Fibroblast of skin of abdomen (primary cell): ENCODE measurements at places on chromosomes 7 and 10.

DNA sequence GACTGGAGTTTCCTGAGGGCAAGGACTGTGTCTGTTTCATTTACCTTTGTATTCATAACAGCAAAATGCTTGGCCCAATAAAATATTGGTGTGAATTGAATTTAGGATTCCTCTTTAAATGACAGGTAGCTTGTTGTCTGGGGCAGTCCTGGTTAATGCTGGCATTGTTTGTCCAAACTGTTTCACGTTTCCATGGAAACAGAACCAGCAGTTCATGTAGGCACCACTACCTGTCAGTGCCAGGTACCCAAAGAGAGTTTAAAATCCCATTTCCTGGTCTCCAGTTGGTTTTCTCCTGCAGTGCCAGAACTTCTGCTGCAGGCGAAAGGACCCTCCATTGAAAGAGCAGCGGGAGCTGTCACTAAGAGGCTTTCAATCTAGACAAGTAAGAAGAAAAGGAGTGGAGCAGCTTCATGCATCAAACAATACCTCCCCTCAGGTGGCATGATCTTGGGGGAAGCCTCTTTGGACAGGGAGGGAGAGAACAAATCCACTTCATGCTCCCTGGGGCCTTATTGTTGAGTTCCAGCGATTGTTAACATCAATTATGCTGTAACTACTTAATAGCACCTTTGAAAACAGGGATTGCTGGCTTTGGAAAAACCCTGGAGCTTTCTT lies 109.6 kb downstream of the KIF20B start:
- DNase-seq = no peak

GRCh38 chr10:77635402-77636227 lies 2.0 kb downstream of the KCNMA1 start:
- DNase-seq = no peak

GRCh38 chr10:8498881-8499280 lies 444.4 kb downstream of the GATA3 start:
- no peak for DNase-seq

- DNase-seq = peak; percentile 41
These were observed 88.1 kb upstream of the DDC start for GRCh38 chr7:50653126-50653864.

DNA sequence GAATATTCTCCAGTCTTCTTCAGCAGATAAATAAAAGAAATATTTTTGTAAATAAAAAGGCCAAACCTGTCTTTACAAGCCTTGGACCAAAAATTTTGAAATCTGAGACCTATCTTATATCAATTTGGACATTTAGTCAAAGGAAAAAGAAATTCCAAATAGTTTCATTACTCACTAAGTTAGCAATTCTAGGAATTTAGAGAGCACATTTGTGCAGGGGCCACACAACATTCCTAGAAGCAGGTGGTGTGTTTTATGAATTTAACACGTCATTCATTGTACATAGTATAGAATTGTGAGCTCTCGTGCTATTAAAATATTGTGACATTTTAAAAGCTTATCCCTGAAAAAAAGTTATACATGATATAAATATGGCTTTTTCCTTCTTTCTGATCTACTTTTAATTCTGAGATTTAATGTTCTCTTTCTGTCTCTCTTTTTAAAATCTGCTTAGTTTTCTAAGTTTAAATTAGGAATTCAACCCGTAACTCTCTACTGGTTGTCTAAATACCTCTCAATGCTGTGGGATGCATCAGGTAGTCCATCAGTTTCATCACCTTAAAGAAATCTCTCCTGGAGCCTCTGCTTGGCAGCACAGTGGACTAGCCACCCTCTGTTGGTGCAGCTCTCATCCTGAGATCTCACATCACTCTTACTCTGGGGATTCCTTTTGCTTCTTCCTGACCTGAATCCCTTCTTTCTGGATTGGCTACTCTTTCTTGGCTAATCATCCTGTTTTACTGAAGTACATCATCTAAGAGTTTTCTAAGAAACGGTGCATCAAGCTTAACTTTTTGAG lies 124.5 kb downstream of the SEMA3E start:
- DNase-seq = peak; percentile 53

DNA sequence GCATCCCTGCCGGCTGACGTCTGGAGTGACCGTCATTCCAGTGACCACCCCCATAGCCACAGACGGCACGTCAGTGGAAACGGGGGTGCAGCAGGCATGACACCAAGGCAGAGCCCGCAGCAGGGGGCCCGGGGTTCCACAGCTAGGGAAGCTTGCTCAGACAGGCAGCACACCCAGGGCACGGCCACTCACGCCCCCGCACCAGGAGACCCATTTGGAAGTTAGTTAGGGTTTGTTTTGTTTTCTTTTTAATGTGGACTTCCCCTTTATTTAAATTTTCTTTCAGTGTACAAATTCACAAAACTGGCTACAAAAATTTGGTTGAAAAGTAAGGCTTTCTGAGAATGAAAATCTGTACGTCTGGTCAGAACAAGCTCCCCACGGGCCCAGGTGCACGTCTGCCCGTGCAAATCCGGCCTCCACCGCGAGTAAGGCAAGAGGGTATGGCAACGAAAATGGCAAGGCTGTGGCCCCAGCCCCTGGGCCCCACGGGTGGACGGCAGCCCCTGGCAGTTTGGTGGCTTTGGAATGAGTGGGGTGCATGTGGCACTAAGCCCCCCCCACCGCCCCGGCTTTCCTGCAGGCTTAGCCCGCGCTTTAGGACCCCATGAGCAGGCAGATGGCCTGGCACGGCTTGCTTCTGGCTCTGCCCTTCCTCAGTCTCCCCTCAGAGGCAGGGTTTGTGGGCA lies 124.2 kb downstream of the FAM53B start:
- DNase-seq = no peak

GRCh38 chr7:19648791-19649190 lies 60.0 kb downstream of the POLR1F start:
- DNase-seq = no peak

GRCh38 chr7:134710854-134711624 lies 64.4 kb downstream of the BPGM start:
- peak; percentile 55 for DNase-seq

DNA sequence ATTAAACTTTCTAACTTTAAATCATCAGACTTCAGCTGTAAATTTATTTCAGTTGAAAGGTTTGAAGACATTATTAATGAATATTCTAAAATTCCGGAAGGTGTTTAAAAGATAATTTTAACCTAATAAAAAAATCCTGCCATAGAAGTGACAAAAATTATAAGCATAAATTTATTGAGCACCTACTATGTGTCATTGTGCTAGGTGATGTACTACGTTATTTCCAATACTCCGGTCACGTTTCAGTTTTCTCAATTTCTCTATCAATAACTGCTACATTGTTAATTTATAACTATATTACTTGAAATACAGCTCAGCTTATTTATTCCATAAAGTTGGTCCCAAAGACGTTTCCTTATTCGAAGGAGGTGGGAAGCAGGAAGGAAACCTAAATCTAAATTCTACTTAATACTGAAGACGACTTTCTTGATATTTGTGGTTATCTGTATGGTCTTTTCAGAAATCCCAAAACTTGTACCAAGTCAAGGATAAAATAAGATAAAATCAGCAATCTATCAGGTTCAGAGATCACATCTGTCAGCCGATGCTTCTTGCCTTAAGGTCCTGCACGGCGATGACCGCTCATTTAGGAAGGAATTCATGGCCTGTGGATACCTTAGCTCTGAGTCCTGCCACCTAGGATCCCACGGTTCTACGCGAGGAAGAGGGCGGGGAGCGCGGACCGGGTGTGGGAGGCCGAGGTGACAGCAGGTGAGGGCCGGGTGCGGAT lies 1.2 kb upstream of the ZEB1 start:
- DNase-seq = no peak

GRCh38 chr7:22895828-22896165 lies 73.1 kb upstream of the TOMM7 start:
- no peak for DNase-seq

DNA sequence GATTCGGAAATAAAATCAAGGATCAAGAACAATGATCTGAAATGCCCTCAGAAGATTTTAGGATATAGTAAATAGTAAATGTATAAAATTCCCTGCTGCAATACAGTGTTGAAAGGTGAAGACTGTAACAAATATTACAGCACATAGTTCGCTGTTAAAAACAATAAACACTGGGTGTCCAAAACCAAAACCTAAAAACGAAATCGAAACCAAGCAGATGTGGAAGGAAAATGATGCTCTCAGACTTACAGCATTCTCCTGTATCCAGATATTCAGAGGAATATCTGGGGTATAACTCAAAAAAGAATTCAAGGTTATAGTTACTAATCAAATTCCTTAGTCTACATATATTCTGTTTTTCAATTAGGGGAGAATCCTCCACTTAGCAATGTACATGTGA lies 708.1 kb upstream of the PCDH15 start:
- no peak for DNase-seq

DNA sequence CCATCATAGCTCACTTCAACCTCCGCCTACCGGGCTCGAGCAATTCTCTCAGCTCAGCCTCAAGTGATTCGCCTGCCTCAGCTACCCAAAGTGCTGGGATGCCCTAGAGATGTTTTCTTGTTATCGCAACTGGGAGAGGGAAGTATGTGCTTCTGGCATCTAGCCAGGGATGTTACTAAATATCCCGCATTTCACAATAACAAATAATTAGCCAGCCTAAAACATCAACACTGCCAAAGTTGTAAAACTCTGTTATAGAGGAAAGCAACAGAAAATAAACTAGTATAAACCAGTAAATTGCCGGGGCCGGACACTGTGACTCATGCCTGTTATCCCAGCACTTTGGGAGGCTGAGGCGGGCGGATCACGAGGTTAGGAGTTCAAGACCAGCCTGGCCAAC lies 7.2 kb downstream of the INA start:
- DNase-seq = no peak

- DNase-seq = peak; percentile 87
These were observed 313.3 kb downstream of the FRMD4A start for GRCh38 chr10:14017467-14017866.

- DNase-seq = no peak
These were observed 139.4 kb downstream of the CCDC71L start for GRCh38 chr7:106521541-106521940.

GRCh38 chr10:12844811-12845483 lies 156.6 kb downstream of the CCDC3 start:
- peak; percentile 95 for DNase-seq

DNA sequence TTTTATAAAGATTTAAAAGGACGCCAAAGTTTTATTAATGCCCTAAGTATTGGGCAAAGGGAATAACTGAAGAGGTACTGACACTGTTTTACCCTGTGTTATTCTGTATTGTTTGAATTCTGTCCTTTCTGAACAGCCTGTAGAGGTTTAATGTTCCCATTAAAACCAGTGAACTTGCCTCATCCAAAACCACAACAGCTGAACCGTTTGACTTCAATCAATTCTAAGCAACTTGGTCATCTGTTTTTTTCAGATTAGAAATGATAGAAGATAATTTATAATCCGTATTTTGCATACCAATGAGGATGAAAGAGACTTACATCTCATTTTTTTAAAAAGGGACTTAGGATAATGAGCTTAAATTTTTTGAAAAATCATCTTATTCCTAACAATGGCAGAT lies 40.4 kb downstream of the HACD1 start:
- DNase-seq = no peak

GRCh38 chr10:101397140-101397539 lies 43.2 kb downstream of the BTRC start:
- DNase-seq = peak; percentile 46

DNA sequence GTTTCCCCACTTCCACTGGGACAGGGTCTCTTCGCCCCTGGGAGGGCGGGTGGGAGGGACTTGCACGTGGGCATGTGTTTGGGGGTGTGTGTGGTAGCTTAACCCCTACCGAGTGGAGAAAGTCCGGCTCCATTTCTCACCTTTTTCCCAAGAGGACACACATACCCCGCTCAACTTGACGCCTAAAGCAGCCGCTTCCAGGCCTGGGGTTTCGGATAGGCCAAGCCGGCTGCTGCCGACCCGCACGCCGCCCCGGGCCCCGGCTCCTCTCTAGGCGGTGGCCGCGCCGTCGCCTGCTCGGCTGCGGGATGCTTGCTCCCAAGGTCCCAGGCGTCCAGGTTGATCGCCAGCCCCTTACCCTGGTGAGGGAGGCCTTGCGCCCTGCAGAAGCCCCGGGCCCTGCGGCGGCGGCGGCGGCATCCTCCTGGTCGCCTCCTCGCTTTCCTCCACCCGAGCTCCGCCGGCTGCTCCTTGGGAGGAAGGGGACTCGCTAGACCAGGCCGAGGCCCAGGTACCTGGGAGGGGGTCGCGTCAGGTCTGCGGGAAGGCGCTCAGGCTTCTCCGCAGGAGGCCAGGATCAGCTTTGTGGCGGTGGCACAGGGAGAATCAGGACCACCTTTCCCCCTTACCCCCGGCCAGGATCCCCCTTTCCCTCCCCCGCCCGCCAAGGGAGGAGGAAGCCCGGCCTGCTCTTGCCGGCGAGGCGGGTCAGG lies 3.2 kb upstream of the GATA3 start:
- DNase-seq = no peak

DNA sequence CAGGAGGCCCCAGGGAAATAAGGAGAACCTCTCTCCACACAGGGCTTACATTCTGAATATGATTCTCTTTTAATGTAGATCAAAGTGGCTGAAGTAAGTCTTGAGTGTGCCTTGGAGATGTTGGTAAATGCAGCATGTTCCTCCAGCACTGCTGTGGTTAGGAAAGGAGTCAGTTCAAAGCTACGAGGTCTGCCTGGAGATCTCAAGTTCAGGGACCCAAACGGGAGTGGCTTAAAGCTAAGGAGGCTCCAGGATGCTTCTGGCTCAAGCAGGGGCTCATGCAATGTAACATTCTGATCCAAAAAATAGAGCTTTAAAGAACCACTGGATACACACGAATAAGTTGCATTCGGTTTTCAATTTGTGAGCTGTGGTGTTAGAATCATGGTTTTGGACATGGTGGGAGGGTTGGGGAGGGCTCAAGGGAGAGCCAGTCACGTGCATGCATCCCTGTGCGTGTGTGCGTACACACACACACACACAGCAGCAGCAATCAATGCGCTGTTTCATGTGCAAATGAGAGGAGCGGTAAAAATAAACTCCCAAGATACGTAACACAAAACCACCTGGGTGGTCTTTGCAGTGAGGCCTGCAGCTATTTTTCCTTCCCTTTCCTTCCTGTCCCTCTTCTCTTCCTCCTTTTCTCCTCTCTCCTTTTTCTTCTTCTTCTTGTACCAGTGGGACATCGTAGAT lies 70.5 kb downstream of the AOAH start:
- DNase-seq = no peak

DNA sequence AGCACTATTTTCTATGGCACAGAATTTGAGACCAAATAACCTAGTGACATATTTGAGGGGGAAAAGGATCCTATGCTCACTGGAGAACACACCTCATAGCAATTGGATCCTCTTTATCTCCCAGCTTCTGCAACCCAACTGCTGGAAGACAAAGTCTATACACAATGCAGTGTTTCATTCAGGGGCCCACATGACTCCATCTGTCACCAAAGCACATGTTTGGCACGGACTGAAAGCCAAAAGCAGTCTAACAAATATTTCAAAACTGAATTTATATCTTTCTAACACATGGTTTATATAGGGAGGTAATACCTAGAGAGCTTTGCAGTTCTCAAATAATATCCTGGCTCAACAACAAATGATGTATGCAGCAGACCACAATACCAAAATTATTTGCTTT lies 39.2 kb downstream of the ADAM12 start:
- peak; percentile 50 for DNase-seq

- DNase-seq = no peak
These were observed 743 bp downstream of the OR2A5 start for GRCh38 chr7:144049491-144049890.
